ENCODE measurements at places on chromosomes 11 and 22.
A peak's percentile ranks its signal among the peaks of the same experiment; 100 is the strongest.

GRCh38 chr22:36359470-36359996, 28.2 kb downstream of the MYH9 start:
- no peak for DNase-seq
- peak overlapping the region; percentile 91 for H3K27ac ChIP-seq
- H3K36me3 ChIP-seq: peaks cover 87% of the 10 kb centered on the region

GRCh38 chr22:24437741-24438328, 10.4 kb downstream of the ADORA2A start:
- peaks cover 39% of the 10 kb centered on the region for H3K4me1 ChIP-seq
- H3K36me3 ChIP-seq: peaks cover 54% of the 10 kb centered on the region
- H3K27me3 ChIP-seq: no peaks in the 10 kb centered on the region
- no peak overlapping the region for H3K4me3 ChIP-seq
- H3K27ac ChIP-seq: peak overlapping the region; percentile 95
- DNase-seq: no peak

DNA sequence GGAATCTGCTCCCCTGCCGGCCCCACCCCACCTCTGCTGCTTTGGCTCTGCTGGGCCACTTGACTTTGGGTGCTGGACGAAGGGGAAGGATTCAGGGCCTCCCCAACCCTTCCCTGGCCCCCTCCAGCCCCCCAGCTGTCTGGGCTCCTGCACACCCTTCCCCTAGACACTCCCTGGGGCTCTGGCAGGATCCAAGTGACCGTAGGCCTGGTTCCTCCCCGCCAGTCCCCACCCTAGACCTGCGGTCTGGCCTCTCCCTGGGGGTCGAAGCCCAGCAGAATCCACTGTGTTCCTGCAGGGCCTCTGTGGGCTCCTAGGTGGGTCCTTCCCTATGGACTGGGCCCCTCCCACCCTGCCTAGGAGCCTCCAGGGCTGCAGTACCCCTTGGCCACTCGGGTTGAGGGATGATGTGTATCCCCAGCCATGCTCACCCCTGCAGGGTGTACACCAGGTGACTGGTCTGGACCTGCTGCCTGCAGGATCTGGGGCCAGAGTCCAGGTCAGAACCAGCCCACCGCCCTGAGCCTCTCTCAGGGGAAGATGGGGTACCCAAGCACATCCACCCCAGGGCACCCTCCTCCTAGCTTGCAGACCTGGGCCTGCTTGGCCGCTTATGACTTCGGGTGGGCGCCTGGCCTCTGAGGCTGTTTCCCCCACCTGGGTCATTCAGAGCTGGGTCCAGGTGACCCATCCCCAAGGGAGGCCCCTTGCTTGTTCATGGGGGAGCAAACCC, 5.6 kb downstream of the PIM3 start:
- H3K4me3 ChIP-seq: no peak overlapping the region
- no peak for DNase-seq
- no peak overlapping the region for H3K27ac ChIP-seq
- H3K4me1 ChIP-seq: peaks cover 33% of the 10 kb centered on the region
- H3K36me3 ChIP-seq: peaks cover 99% of the 10 kb centered on the region

GRCh38 chr11:74845978-74846517, 97.4 kb downstream of the RNF169 start:
- peaks cover 30% of the 10 kb centered on the region for H3K4me1 ChIP-seq
- no peaks in the 10 kb centered on the region for H3K27me3 ChIP-seq
- no peaks in the 10 kb centered on the region for H3K36me3 ChIP-seq

GRCh38 chr11:59729834-59730233, 16.2 kb upstream of the OR10V1 start:
- DNase-seq: no peak

- peaks cover 16% of the 10 kb centered on the region for H3K27me3 ChIP-seq
- DNase-seq: no peak
These were observed 12.6 kb upstream of the EIF3M start for GRCh38 chr11:32571039-32571438.

- no peak overlapping the region for H3K27ac ChIP-seq
- no peak for DNase-seq
- peaks cover 85% of the 10 kb centered on the region for H3K27me3 ChIP-seq
These were observed 54.1 kb downstream of the GRIK4 start for GRCh38 chr11:120565466-120566155.

DNA sequence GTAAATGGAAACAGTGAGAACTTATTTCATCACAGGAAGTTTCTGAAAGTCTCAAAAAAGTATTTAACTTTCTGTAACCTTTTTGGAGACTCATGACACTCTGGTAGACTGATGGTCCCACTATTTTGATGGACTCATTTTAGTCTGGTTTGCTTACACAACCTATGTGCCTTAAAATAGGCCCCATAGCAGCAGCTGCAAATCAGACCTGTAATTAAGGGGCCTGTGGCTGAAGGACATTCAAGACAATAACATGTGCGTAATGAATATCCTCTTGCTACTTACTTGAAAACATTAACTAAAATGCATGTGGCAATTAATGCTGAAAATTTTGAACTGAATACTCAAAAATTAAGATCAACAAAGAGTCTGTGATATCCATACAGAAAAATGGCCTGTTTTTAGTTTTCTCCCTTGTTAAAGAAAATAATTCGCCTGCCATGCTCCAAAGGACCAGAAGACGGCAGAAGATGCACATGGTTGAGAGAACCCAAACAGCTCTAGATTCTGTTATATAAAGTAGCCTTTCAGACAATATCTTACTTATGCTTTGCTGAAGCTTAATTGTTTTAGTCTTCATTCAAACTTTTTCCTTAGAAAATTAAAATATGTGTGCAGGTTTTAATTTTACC, 568.5 kb downstream of the KCNA4 start:
- H3K27me3 ChIP-seq: no peaks in the 10 kb centered on the region
- no peaks in the 10 kb centered on the region for H3K36me3 ChIP-seq
- DNase-seq: no peak
- no peak overlapping the region for H3K4me3 ChIP-seq
- H3K4me1 ChIP-seq: no peaks in the 10 kb centered on the region

- peak overlapping the region; percentile 96 for H3K27ac ChIP-seq
- no peak for DNase-seq
- H3K36me3 ChIP-seq: peaks cover 98% of the 10 kb centered on the region
- peaks cover 43% of the 10 kb centered on the region for H3K4me1 ChIP-seq
These were observed 9.2 kb downstream of the RELA start for GRCh38 chr11:65653229-65654225.

DNA sequence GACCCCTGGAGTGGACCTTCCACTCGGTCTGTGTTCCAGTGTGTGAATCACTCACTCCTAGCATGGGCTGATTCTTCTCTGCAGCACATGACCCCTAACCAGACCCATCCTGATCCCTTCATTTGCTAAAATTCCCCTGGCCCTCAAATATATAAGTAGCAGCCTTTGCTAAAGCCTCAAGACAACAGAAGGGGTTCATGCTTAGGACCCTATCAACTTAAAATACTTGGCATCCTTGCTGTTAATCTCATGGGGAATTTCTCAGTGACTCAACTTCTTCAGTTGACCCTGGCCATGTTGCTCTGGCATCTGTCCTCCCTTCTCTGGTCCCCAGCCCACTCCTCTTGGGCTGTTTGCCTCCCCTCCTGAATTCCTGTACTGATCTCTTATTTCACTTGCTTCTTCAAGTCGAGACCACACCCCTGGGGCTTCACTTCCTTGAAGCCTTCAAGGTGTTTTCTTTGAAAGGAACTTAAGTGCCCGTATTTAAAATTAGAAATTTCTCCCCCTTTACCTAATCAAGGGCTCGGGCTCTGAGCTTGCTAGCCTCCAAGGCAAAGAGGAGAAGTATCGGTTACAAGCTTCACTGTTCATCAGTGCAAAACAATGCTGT, 23.6 kb downstream of the NNMT start:
- H3K36me3 ChIP-seq: no peaks in the 10 kb centered on the region
- DNase-seq: no peak
- H3K4me1 ChIP-seq: peaks cover 5% of the 10 kb centered on the region
- no peak overlapping the region for H3K4me3 ChIP-seq

DNA sequence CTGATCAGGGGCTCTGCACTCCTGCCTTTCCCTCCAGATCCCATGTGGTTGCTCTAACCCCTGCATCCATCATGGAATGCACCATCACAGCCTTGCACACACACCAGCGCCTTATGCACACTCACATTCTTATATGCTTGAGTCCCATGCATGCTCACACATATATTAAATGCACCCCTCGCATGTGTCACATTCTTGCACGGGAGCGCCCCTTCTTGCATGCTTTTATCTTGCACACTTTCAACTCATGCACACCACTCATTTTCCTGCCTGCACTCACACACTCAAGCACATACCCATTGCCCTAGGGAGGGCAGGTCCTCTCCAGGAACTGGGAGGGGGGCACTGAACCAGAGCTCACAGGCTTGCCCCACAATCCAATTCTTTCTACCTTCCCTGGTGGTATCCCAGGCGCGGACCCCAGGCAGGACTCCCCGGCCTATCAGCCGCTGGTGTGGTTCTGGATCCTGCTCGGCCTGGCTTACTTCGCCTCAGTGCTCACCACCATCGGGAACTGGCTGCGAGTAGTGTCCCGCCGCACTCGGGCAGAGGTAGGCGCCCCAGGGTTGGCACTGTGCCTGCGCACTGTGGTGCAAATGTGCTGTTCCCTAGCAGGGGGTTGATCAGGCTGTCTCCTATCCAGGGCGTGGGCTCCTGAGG, 2.3 kb upstream of the CATSPERZ start:
- no peak overlapping the region for H3K4me3 ChIP-seq
- H3K4me1 ChIP-seq: peaks cover 19% of the 10 kb centered on the region
- DNase-seq: no peak
- H3K27me3 ChIP-seq: peaks cover 70% of the 10 kb centered on the region

DNA sequence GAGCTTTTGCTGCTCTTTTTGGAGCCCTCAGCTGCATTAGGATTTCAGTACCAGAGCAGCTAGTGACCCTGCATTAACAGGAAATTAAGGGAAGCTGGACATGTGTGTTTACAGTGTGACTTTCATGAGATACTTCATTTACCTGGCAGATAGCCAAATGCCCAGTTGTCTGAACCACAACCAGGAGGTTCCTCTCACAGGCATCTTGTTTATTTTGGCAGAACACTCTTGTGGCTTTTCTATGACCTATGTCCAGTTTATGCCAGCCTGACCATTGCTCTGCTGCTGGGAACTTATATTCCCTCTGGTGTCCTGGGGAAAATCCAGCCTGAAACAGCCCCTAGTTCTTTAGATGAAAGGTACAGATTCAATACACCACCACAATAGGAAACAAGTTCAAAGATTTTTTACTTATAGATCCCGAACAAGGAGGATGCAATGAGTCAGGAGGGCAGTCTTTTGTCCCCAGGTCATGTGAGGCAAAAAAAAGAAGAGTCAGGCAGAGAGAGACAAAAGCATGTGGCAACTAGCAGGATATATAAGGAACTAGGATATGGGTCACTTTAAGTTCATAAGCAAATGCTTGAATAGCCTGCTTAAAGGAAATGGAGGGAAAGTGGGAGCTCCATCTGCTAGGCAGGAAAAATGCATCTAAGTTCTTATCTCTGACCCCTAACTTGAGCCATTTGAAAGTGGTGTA, 379.3 kb downstream of the INSC start:
- H3K4me1 ChIP-seq: no peaks in the 10 kb centered on the region
- no peak overlapping the region for H3K27ac ChIP-seq
- no peaks in the 10 kb centered on the region for H3K27me3 ChIP-seq
- no peak overlapping the region for H3K4me3 ChIP-seq

- no peaks in the 10 kb centered on the region for H3K27me3 ChIP-seq
- no peak for DNase-seq
- peaks cover 7% of the 10 kb centered on the region for H3K36me3 ChIP-seq
These were observed 18.8 kb upstream of the CDKN1C start for GRCh38 chr11:2904153-2905052.

- peaks cover 3% of the 10 kb centered on the region for H3K4me1 ChIP-seq
- no peak overlapping the region for H3K4me3 ChIP-seq
- DNase-seq: peak; percentile 53
- H3K27ac ChIP-seq: no peak overlapping the region
- H3K36me3 ChIP-seq: no peaks in the 10 kb centered on the region
- H3K27me3 ChIP-seq: peaks cover 10% of the 10 kb centered on the region
These were observed 10.2 kb upstream of the LRRC32 start for GRCh38 chr11:76680518-76681425.

GRCh38 chr11:59380263-59381059, 21.8 kb downstream of the OR5AN1 start:
- no peaks in the 10 kb centered on the region for H3K4me1 ChIP-seq
- no peak overlapping the region for H3K4me3 ChIP-seq
- no peaks in the 10 kb centered on the region for H3K36me3 ChIP-seq

GRCh38 chr11:112778091-112778876, 182.9 kb upstream of the NCAM1 start:
- H3K36me3 ChIP-seq: no peaks in the 10 kb centered on the region
- no peaks in the 10 kb centered on the region for H3K4me1 ChIP-seq
- no peak for DNase-seq
- no peak overlapping the region for H3K27ac ChIP-seq
- no peak overlapping the region for H3K4me3 ChIP-seq

GRCh38 chr11:117535201-117535849, 207.7 kb downstream of the CEP164 start:
- no peak for DNase-seq
- H3K27me3 ChIP-seq: peaks cover 70% of the 10 kb centered on the region
- H3K36me3 ChIP-seq: no peaks in the 10 kb centered on the region
- no peak overlapping the region for H3K27ac ChIP-seq
- H3K4me3 ChIP-seq: no peak overlapping the region
- H3K4me1 ChIP-seq: no peaks in the 10 kb centered on the region

- peak overlapping the region; percentile 97 for H3K27ac ChIP-seq
- DNase-seq: peak; percentile 49
- H3K27me3 ChIP-seq: no peaks in the 10 kb centered on the region
These were observed 23.6 kb upstream of the ETS1 start for GRCh38 chr11:128610721-128611617.

DNA sequence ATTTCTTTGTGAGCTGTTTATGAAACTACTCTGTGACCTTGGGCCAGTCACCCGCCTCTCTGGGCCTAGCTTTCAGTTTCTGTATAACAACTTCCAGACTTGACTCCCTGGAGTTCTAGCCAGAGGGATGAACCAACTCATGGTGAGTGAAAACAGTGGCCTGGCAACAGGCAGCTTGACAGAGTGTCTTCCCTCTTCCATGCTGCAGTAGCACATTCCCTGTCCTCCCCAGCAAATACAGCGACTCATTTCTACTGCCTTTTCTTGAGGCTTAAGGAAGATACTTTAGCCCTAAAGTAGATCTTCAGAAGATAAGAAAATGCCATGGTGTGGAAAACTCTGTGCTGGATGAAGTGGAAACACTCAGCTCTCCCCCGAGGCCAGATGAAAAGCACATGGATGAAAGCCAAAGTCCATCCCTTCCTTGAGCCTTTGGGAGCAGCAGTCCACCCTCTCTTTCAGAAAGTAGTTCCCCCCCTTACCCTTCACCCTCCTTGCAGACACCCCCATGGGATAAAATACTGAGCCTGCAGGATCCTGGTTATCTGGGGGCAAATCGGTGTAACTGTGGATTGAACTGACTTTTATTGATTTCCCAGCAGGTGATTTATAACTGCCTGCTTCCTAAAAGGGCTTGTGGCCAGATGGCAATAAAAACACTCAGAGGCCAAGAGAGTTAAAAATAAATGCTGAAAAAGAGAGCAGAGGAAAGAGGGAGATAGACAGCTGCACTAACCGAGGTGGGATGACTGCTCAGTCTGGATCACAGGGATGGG, 24.1 kb downstream of the IRAG1 start:
- H3K36me3 ChIP-seq: no peaks in the 10 kb centered on the region
- peaks cover 55% of the 10 kb centered on the region for H3K27me3 ChIP-seq
- H3K4me3 ChIP-seq: no peak overlapping the region
- no peaks in the 10 kb centered on the region for H3K4me1 ChIP-seq

GRCh38 chr22:29820961-29821290, 17.1 kb downstream of the ASCC2 start:
- no peak overlapping the region for H3K4me3 ChIP-seq
- peaks cover 71% of the 10 kb centered on the region for H3K36me3 ChIP-seq
- H3K27ac ChIP-seq: no peak overlapping the region
- H3K27me3 ChIP-seq: no peaks in the 10 kb centered on the region

- no peak for DNase-seq
- no peak overlapping the region for H3K4me3 ChIP-seq
- peaks cover 50% of the 10 kb centered on the region for H3K27me3 ChIP-seq
- no peaks in the 10 kb centered on the region for H3K36me3 ChIP-seq
- H3K27ac ChIP-seq: no peak overlapping the region
These were observed 48.2 kb downstream of the ADM start for GRCh38 chr11:10352921-10353550.

Measured in effector memory CD8-positive, alpha-beta T cell (primary cell).